ENCODE measurements at places on chromosomes 2 and 18.

- no peak for DNase-seq
These were observed 540.6 kb downstream of the RIT2 start for GRCh38 chr18:42574871-42575270.

GRCh38 chr2:95026471-95027368, 1.2 kb downstream of the MAL start:
- no peak for DNase-seq

DNA sequence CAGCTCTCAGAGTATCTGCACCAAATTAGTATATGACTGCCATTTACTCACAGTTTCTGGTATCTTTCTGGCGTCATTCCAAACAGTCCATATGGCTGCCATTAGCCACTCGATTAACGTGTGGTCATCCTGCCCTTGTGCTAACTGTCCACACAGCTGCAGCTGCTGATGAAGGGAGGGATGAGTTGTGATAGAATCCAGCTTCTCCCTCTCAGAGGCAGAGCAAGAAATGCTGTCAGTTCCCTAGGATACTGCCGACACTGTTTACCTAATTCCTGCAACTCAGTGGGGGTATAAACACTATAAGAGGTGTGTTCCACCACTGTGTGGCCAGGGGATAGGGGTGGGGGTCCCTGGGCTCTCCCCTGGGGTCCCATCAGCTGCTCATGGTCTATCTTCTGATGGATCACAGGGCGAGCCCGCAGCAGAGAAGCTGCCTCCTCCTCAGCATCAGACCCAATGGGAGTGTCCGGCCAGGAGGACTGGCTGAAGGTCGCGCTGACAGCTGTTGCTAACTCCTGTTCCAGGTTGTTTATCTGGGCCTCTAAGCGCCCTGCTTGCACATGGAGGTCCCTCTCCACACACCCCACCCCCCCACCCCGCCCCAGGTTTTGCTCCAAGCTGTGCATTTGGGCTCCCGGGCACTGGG, 17.3 kb upstream of the KLHL23 start:
- DNase-seq = no peak

GRCh38 chr2:232174662-232175061, 203.9 kb upstream of the ALPP start:
- DNase-seq = no peak

DNA sequence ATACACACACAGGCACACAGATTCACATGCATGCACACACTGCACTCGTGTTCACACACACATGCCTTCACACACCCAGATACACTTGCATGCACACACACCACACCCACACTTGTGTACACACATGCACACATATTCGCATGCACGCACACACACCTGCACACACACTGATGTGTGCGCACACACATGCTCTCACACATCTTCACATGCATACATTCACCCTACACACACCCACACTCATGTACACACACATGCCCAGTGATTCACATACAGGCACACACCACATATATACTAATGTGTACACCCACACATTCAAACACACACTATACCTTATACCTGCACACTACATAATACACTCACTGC, 181.6 kb downstream of the LOXHD1 start:
- DNase-seq = no peak

GRCh38 chr2:128732976-128733431, 414.3 kb upstream of the HS6ST1 start:
- DNase-seq = no peak

GRCh38 chr18:7190547-7191156, 40.2 kb upstream of the LRRC30 start:
- no peak for DNase-seq

GRCh38 chr2:106122157-106122556, 71.9 kb downstream of the UXS1 start:
- DNase-seq = no peak

DNA sequence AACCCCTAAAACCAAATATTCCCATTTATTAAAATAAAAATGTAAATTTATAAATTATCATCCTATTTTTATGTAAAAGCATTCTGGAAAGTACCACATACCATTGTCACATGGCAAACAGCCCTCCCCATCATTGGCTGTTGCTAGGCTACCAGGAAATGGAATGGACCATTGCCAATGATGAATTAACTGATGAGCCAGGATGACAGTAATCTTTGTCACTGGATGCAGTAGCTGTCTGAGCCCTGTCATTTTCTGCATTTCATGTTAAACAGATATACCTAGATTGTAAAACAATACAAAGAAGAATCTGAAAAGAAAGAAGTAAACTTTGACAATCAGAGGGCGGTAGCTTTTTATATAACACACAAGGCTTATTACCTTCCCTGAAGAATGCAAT, 641.4 kb downstream of the BCL11A start:
- DNase-seq = no peak

DNA sequence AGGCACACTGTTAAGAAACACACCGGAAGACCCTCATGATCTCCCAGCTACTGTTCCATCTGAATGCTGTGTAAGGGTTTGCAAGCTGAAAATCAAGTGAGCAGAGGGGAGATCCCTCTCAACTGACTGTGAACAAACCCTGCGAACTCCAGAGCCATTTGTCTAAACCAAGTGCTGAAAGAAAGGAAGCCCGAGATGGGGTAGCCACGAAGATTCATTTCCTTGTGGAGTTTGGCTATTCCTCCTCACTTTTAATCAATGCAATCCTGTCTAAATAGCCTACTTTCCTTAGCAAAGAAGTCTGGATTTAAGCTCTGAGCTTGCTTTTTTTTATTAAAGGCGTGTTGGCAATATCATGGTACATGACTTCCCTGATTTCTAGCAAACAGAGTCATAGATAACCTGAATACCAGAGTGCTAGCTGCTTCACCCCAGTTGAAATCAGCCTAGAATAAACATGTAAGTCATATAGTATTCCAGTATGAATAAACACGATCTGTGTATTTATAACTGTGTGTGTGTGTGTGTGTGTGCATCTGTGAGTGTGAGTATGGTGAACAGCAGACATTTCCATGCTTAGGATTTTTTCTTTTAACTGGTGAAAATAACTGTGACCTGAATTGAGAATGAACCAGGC, 365.2 kb downstream of the ZNF521 start:
- DNase-seq = no peak

DNA sequence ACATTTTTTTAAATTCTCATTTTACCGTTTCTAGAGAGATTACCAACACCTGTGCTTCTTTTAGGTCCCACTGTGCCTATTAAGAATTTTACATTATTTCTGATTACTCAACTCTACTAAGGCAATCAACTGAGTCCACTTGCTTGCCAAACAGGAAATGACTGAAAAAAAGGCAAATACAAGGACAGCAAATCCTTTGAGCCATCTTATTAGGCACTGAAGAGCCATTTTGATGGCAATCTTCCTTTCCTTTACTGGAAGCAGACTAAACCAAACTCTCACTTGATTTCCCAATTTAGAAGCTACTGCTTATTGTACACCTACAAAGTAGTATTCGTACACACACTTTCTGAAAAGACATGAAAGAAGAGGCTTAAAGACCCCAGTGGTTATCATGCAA, 121.4 kb upstream of the COL3A1 start:
- no peak for DNase-seq

DNA sequence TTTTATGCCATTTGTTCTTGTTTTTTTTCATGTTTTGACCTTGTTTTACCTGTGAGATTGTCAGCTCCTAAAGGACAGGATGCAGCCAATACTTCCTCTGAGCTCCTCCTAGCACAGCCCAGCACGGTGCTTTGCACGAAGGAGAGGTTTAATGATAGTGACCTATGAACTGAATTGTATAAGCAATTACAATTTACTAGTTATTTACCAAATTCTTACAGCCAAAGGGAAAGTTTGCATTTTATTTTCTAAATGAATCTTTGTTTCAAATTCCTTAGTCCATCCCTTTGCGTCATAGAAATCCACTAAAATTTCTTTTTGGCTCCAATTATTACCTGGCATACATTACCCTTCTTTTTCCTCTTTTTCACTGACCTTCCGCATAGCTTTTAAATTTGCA, 326.1 kb downstream of the TDRD15 start:
- DNase-seq = no peak

GRCh38 chr2:200689115-200689514, 103.3 kb downstream of the AOX1 start:
- no peak for DNase-seq

GRCh38 chr2:96503637-96504243, 1.4 kb downstream of the NEURL3 start:
- no peak for DNase-seq
